Stimulated activated CD4-positive, alpha-beta T cell treated with anti-CD3 and anti-CD28 coated beads, Interleukin-1b, Interleukin-23, amount 100 ng/mL, for 24 hours (primary cell): ENCODE measurements at places on chromosomes 7 and 10.

- DNase-seq = no peak
Measured at GRCh38 chr7:116024826-116025809, 5.4 kb downstream of the TFEC start.

DNA sequence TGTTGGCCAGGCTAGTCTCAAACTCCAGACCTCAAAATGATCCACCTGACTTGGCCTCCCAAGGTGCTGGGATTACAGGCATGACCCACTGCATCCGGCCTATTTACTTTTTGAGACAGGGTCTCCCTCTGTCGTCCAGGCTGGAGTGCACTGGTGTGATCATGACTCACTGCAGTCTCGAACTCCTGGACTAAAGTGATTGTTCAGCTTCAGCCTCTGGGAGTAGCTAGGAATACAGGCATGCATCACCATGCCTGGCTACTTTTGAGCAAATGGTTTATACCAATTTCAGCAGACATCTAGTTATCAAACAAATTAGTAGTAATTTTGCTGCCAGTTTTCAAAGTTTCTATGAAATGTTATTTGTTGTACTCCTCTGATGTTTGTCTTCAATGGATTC is 2.2 kb upstream of the WAC start:
- DNase-seq = no peak

DNA sequence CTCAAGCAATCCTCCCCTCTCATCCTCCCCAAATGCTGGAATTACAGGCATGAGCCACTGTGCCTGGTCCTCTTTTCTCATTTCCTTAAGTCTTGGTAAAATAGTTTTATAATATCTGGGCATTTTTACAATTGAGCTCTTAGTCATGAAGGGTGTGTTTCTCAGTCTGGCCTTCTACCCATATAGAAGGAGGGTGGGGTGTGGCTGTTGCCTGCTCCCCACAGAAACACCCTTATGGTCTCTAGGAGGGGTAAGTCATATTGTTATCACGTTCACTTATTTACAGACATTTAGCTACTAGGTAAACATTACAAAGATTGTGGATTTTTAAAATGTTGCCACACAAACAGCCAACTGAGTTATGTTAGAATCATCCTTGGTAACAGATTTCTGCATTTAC is 6.7 kb upstream of the OTUD1 start:
- DNase-seq = no peak

GRCh38 chr10:78116361-78116760 is 82.7 kb downstream of the RPS24 start:
- DNase-seq = no peak

DNA sequence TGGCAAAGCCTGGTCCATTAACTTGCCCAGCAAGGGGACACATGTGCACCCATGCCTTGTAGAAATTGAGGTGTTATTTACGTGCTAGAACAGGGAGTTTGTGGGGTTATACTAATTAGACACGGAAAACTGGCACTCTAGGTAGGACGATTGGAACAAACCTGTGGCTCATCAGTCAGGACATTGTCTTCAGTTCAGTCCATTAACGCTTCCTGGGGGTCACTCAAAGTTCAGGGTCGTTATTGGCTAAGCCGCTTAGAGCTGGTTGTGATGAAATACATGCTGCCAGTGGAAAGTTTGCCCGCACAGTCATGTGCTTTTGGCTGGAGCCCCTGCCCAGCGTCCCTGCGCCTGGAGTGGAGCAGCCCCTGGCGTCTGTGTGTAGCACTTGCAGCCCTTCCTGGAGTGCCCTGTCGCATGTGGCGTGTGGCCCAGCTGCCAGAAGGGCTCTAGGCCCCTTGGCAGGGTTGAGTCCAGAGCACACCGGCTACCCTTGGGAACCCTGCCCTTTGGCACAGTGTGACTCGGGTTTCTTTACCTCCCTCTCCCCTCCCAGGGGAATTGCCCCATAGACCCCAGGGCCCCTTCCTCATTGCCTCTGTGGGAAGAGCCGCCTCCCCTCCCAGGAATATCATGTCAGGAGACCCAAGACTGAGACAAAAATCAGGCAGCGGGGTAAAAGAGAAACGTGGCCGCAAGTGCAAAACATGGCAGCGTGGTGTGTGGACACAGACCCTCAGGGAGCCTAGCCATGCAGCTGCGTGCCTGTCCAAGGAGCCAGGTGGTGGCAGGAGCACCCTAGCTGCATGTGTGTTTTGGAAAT is 9.8 kb downstream of the ZNF775 start:
- DNase-seq = no peak

DNA sequence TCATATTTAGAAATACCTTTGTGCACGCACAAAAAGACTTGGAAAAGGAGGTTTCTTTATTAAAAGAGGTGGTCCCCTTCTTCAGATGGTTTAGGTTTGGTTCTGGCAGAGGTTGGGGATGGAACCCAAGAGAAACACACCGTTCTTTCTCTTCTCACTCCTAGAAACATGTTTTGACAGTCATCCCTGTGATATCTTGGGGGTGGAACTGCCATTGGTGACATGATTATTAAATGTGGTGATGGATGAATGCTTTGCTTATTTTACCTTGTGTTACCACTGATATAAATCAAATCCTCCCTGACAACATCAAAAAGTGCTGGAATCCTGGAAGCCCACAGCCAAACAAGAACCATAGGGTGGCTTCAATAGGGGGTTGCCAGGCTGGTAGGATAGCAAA is 146.5 kb downstream of the CCDC3 start:
- DNase-seq = no peak

DNA sequence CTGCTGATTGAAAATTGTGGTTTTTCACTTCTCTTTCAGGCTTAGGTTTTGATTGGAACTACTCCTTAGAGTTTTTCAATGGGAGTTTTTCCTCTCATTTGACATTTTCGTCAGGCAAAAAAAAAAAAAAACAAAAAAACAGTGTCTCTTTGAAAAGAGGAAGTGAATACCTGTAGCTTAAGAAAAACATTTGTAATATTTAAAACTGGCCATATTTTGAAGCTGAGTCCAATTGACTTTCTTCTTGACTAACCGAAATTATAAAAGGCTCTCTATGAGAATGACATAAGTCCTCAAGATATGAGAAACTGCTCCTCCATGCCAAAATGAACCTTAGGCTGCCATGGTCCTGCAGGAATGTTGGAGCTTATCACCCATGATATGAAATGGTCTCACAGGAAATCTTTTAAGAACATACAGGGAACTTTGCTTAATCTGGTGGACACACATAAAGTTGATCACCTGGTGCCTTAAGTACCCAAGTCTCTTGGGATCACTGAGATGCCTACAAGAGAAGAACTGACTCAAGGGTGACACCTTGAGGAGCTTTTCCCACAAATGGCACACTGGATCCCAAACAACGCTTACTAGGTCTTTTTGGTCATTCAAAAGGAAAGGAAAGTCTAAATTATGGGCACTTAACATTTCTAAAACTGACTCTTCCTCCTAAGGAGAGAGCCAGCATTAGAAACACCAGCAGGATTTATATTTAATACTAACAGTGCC is 263.4 kb downstream of the CDC14C start:
- DNase-seq = no peak

DNA sequence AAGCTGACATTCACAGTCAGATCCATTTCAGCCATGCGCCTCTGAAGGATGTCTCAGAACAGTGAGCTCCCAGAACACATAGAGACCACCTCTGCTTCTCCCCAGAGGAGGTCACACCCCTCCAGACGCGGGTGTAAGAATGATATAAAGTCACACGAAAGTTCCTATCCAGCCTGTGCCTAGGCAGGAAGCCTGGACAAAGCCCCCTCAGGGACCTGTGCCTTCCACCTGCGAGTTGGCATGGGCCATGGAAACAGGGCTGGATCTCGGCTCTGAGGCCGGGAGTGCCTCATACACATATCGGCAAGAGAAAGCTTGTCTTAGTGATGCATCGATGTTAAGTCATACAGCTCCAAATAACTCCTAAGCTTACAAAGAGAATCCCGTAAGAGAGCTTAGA is 5.0 kb downstream of the VIPR2 start:
- DNase-seq = no peak

DNA sequence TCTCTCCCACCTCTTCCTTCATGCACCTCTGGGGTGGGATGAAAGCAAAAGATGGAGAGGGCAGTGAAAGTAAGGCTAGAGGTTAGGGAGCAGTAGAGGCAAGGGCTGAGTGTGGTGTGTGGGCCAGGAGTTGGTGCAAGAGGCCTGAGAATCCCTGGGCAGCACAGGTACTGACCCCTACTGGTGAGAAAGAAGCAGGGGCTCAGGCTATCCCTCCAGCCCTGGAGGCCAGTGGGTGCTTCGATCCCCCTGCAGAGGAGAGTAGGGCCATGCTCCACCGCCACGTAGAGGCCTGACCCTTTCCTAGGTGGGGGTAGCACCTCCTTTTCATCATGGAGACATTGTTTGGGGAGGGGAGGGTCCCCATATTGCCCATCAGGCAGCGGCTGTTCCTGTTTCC is 9.8 kb downstream of the CDHR1 start:
- DNase-seq = no peak

- no peak for DNase-seq
Measured at GRCh38 chr10:63166742-63167258, 33.7 kb downstream of the NRBF2 start.

DNA sequence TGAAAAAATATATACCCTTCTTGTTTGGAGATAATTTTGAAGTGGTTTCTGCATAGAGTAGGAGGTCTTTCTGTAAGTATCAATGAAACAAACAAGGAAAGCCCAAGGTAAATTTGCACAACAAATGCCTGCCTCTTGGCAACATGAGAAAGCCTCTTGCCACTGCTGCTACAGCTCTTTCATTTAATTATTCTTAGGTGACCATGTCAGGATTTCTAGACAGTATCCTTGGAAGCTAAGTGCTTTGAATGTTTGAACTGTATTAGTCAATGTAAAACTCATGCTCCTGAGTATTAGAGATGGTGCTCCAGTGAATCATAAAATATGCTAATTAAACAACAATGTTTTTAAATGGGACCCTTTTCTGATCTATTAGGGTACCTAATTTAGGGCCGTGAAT is 81.2 kb upstream of the ITGB1 start:
- DNase-seq = no peak

GRCh38 chr10:93080350-93081046 is 6.8 kb downstream of the CYP26A1 start:
- DNase-seq = peak; percentile 33

GRCh38 chr7:103714376-103714927 is 268.4 kb upstream of the SLC26A5 start:
- DNase-seq = no peak

DNA sequence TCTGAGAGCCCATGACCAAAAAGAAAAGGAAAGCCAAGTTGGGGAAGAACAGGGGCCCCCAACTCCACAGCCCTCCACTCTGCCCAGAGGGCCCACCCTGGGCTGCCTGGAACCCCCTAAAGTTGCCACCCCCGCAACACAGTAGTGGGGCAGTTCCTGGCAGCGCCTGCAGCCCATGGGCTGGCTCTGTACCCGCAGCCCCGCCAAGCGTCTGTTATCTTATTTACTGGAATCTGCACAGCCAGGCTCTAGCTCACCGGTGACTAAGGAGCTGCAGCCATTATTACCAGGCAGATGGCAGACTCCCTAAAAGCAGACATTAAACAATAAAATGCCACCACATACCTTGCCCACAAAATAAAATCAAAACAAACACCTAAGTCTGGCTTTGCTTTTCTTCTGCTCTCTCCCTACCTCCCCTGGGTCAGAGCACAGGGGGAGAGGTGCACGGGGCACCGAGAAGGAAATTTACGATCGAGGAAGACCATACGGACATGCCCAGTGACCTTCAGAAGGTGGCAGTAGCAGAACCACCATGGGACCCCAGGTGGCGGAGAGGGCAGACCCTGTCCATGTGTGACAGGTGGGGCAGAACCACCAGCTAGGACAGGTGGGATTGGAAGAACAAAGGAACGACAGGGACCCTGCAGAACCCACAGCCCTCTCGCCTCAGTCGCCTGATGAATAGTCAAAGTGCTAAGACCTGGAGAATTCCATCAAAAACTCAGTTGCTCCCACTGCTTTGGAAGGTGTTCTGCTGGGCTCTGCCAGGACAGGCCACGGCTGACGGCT is 66.3 kb downstream of the PRKAG2 start:
- no peak for DNase-seq

DNA sequence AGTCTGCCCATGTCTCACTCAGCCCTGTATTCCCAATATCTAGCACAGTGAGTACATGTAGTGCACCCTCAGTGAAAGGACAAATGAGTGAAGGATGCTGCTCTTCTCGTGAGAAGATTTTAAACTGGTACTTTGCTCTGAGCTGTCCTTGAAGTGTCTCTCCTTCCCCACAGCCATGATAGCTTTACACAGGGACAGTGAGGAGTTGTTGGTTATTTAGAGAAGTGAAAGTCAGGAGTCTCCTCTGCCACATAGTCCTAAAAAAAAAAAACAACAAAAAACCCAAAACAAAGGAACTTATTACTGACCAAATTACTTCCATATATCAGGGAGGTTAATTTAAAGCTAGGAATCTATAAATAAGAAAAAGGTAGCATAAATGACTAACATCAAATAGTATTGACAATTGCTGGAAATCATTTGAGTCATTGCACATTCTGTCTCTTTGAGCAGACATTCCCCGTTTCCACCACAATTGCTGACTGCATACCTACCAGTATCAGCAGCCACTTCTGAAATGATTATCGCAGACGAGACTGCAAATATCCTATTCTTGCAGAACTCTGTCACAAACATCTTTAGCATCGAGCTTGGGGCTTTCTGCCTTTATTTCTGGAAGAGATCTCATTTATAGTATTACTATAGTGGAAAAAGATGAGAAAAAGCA is 202.1 kb downstream of the PTEN start:
- DNase-seq = no peak

GRCh38 chr10:97407211-97407951 is 6.2 kb upstream of the RRP12 start:
- no peak for DNase-seq

DNA sequence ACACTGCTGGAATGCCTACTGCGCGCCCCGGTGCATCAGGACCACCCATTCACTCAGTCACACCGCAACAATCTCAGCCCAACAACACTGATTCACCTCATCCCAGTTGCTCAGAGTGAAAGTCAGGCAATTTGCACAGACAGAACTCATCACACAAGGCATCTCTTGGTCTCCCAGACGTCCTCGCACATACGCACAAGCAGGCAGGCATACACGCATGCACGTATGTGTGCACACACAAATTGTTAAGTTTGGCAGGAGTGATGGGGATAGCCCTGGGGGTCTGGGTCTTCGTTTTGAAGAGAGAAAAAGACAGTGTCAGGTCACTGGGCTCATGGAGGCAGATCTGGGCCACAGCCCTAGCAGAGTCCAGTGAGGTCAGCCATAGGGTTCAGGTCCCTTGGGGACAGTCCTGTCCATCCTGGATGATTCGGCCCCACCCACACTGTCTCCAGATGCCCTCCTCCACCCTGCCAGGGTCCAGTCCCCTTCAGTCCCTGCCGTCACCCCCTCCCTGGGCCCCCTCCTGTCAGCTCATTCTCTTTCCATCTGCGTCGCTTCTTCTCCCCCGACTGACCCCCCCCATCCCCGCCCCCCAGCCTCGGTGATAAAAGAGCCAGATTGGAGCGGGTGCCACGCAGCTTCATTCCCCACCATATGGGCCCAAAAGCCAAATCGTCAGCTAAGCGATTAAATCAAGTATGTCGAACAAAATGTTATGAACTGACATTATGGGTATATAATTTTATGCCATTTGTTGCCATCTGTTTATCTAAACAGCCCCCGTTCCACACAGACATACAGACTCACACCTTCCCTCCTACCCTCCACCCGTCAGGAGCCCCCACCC is 48.5 kb upstream of the SLF2 start:
- no peak for DNase-seq
